Stimulated activated CD4-positive, alpha-beta T cell treated with anti-CD3 and anti-CD28 coated beads, Interleukin-12 subunit alpha, Interleukin-12 subunit beta, amount 100 ng/mL, for 4 hours (primary cell): ENCODE measurements at places on chromosomes 12 and 14.
A peak's percentile ranks its signal among the peaks of the same experiment; 100 is the strongest.

GRCh38 chr14:103801459-103801858 is 45.9 kb downstream of the PPP1R13B start:
- no peak for DNase-seq

DNA sequence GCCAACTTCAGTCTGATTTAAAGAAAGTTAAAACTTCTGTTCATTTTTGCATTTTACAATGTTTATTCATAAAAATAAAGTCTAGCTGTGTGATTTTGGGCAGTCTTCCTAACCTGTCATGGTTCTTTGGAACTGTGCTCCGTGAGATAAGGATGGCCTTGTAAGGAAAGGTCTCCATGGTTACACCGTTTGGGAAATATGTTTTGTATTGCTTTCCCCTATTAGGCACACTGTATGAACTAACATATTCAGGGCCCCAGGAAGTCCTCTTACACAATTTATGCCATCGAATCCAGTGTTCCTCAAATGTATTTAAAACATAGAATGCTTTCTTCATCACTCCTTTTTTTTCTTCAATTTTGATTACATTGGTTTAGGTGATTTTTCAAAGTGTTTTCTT is 54.5 kb downstream of the APAF1 start:
- DNase-seq, result no peak

- DNase-seq, result no peak
Observed at GRCh38 chr12:42278128-42278510, 40.1 kb upstream of the YAF2 start.

- no peak for DNase-seq
Observed at GRCh38 chr14:38973083-38973700, 129.8 kb downstream of the SEC23A start.

GRCh38 chr12:47987411-47988072 is 16.7 kb downstream of the COL2A1 start:
- no peak for DNase-seq

DNA sequence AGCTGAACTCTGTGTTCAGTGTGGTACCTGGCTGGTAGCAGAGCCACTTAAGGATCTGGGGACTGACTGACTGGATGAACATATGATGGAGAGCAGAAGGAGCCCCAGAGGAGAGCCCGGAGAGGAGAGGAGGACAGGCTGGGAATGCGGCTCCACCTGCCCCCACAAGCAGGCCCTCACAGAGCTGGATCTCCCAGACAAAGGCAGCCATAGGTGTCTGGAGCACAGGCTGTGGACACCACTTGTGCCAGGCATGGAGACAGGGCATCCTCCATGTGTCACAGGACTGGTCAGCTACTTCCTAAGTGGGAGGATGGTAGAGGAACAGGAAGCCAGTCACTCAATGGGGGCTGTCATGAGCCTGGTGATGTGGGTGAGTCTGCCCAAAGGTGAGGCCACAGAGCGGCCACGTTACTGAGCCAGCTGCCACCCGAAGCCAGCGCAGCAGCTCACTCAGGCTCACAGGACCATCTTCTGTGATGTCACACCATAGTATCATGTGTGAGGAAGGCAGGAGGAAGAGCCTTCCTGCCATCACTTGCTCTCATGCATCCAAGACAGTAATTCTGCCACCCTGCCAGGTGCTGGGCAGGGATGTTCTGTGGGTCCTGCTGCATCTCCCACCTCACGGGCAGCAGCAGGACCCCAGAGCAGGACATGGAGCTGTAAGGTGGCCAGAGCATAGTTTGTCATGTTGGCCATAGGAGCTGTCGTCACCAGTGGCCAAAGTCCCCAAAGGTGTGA is 72.1 kb downstream of the PRIMA1 start:
- DNase-seq, result no peak

GRCh38 chr12:19431407-19432308 is 7.6 kb upstream of the AEBP2 start:
- DNase-seq, result peak; percentile 11
